ENCODE measurements at places on chromosomes 16 and 17.
A peak's percentile ranks its signal among the peaks of the same experiment; 100 is the strongest.

GRCh38 chr16:54493061-54493460, 206.5 kb upstream of the IRX3 start:
- ATAC-seq = no peak
- H3K27ac ChIP-seq = no peak overlapping the region
- no peak overlapping the region for H3K4me3 ChIP-seq
- H3K4me1 ChIP-seq = no peaks in the 10 kb centered on the region

DNA sequence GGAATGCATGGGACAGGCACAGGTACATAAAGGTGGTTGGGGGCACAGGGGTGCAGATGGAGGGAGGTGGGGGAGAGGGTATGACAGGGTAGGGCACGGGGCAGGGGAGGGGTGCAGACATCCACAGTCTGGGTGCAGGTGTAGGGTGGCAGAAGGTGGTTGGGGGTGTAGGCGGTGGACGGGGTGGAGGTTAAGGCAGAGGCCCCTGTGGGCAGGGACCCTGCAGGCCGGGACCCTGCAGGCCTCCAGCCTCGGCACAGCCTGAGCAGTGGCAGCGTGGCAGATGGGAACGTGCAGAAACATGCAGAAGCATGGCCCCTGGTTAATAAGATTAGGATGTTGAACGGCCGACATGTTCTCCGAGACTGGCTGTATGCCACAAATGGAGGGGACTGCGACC, 115.2 kb downstream of the RBFOX3 start:
- no peak for ATAC-seq
- no peak overlapping the region for H3K27ac ChIP-seq
- no peak overlapping the region for H3K4me3 ChIP-seq
- no peaks in the 10 kb centered on the region for H3K36me3 ChIP-seq

GRCh38 chr16:72098936-72099335, 5.3 kb downstream of the DHX38 start:
- peaks cover 22% of the 10 kb centered on the region for H3K4me1 ChIP-seq
- H3K27me3 ChIP-seq = no peaks in the 10 kb centered on the region
- ATAC-seq = no peak
- H3K27ac ChIP-seq = no peak overlapping the region
- no peak overlapping the region for H3K4me3 ChIP-seq
- H3K36me3 ChIP-seq = peaks cover 81% of the 10 kb centered on the region

DNA sequence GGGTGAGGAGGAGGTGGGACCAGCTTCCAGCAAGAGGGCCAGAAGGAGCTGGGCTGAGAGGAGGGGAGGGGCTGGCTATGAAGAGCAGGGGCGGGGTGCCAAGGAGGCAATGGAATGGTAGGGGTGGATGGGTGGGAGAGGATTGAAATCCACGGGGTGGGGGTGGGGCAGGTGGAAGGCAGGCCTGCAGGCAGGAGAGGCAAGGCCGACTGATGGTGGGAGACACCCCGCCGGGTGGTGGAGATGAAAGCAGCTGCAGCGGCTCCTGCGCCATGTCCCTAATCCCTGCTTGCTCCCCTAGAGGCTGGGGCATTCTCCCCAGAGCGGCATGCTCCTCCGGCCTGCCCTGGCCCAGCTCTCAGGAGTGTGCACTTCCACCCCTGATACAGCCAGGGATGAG, 27.8 kb upstream of the TAC4 start:
- no peaks in the 10 kb centered on the region for H3K4me1 ChIP-seq
- H3K36me3 ChIP-seq = no peaks in the 10 kb centered on the region
- peaks cover 55% of the 10 kb centered on the region for H3K27me3 ChIP-seq
- no peak for ATAC-seq

DNA sequence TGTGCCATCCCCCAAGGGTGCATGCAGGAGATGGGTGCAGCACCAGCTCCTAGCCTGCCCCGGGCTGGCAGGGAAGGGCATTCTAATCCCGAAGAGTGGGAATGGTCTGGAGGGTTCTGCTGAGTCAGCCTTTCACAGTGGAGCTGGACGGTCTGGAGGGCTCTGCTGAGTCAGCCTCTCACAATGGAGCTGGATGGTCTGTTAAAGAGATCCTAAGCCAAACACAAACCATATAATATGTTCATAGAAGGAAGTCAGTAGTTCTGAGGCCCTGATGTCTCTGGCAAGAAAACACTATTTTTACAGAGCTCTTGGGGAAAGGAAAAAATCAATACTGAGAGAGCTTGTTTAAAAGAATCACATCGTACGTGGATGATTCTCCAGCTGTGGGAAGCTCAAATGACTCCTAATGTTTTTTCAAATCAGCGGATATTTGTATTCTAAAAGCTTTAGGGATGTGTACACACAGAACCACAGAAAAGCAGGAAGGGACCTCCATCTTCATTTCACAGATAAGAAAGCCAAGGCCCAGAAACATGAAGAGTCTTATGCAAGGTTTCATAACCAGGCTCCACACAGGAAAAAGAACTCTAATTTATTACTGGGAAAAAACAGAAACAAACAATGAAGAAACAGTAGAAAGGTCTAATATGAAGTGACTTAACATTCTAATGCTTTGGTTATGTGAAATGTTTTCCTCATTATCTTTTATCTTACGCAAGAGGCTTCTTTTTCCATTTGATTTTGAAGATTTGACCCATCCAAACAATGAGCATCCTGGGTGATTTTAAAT, 176.3 kb downstream of the VPS53 start:
- H3K27me3 ChIP-seq = no peaks in the 10 kb centered on the region
- no peaks in the 10 kb centered on the region for H3K4me1 ChIP-seq
- no peak overlapping the region for H3K4me3 ChIP-seq
- ATAC-seq = no peak

DNA sequence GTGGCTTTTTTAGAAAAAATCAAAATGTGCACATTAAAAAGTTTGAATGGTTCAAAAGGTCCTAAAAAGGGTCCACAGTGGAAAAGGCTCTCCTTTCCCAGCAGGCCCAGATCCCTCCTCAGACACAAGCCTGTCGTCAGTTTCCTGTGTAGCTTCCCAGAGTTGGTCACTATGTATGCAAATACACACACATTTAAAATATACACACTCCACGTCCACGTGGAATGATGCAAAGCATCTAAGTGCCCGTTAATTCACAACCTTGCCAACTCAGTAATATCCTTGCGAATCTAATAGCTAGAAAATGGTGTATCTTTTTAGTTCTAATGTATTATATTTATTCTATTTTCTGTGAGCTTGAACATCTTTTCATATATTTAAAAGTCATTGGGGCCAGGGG, 17.7 kb downstream of the NLRC5 start:
- H3K4me3 ChIP-seq = no peak overlapping the region
- H3K27ac ChIP-seq = no peak overlapping the region
- no peaks in the 10 kb centered on the region for H3K36me3 ChIP-seq
- no peak for ATAC-seq

- H3K27me3 ChIP-seq = peaks cover 39% of the 10 kb centered on the region
- no peak overlapping the region for H3K27ac ChIP-seq
- no peaks in the 10 kb centered on the region for H3K36me3 ChIP-seq
These were observed 165.3 kb downstream of the SDK2 start for GRCh38 chr17:73478768-73479424.

GRCh38 chr16:53991754-53992378, 287.9 kb downstream of the FTO start:
- no peak overlapping the region for H3K27ac ChIP-seq
- no peak for ATAC-seq
- no peaks in the 10 kb centered on the region for H3K27me3 ChIP-seq
- no peaks in the 10 kb centered on the region for H3K36me3 ChIP-seq
- no peaks in the 10 kb centered on the region for H3K4me1 ChIP-seq

- H3K4me3 ChIP-seq = no peak overlapping the region
- ATAC-seq = no peak
- no peaks in the 10 kb centered on the region for H3K27me3 ChIP-seq
- H3K4me1 ChIP-seq = no peaks in the 10 kb centered on the region
These were observed 538.2 kb upstream of the CDH5 start for GRCh38 chr16:65828296-65828695.

DNA sequence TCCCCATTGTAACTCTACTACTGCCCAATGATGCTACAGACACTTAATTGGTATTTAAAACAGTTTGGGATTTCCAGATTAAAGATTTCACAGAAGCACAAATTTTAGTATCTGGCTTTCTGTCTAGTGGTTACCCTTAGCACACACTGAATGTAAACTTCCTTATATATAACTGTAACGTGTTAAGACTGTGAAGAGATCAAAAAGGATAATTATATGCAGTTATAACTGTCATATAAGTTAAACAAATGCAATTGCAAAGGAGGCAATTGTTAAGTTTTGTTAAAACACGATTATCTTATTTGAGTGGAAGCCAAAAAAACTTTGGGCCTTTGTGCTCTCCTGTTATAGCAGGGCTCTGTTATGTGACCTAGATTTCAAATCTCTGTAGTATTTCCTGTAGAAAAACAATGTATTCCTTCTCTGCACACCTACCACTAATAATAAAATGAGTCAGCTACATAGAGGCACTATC, 147.9 kb downstream of the STXBP4 start:
- H3K4me3 ChIP-seq = no peak overlapping the region
- H3K4me1 ChIP-seq = peaks cover 11% of the 10 kb centered on the region
- no peak overlapping the region for H3K27ac ChIP-seq
- H3K27me3 ChIP-seq = no peaks in the 10 kb centered on the region
- no peaks in the 10 kb centered on the region for H3K36me3 ChIP-seq

GRCh38 chr16:81597079-81597658, 152.6 kb downstream of the CMIP start:
- H3K36me3 ChIP-seq = no peaks in the 10 kb centered on the region
- ATAC-seq = no peak
- no peak overlapping the region for H3K27ac ChIP-seq
- H3K27me3 ChIP-seq = no peaks in the 10 kb centered on the region
- peaks cover 9% of the 10 kb centered on the region for H3K4me1 ChIP-seq
- H3K4me3 ChIP-seq = no peak overlapping the region

DNA sequence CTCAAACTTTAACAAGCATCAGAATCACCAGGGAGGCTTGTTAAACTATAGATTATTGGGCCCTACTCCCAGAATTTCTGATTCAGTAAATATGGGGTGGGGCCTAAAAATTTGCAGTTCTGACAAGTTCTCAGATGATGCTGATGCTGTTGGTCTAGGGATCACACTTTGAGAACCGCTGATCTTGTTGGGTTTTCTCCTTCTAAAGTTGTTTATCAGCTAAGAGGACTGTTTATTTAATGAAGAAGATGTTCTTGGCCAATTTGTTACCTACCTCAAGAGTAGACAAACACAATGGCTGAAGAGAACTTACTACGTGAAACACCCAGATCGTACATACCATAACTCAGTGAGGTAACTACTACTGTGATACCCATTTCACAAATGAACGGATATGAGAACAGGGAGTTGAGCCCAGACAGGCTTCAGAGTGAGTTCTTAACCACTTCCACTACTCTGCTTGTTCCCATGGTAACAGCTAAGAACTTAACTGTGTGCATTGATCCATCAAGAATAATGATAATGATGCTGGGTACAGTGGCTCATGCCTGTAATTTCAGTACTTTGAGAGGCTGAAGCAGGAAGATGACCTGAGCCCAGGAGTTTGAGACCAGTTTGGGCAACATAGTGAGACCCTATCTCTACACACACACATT, 85.3 kb upstream of the NSRP1 start:
- no peaks in the 10 kb centered on the region for H3K36me3 ChIP-seq
- ATAC-seq = no peak
- no peak overlapping the region for H3K27ac ChIP-seq

GRCh38 chr16:72202014-72202413, 30.1 kb upstream of the PMFBP1 start:
- H3K4me3 ChIP-seq = no peak overlapping the region
- H3K4me1 ChIP-seq = peaks cover 17% of the 10 kb centered on the region
- H3K27ac ChIP-seq = no peak overlapping the region
- H3K36me3 ChIP-seq = no peaks in the 10 kb centered on the region

DNA sequence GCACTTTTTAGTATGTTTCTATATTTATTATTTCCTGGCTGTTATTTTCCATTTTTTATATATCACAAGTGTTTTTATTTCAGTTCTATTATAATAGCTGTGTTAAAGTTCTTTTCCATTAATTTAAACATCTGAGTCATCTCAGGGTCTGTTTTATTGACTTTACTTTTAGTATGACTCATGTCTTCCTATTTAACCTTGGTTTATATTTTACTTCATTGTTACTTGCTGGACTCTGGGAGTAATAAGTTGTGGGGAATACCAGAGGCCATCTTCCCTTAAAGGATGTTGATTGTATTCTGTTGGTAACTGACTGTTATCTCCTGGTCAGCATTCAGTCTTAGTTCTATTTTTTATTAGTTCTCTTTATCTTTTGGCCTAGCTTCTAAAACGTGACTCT, 1508.2 kb downstream of the CDH11 start:
- no peaks in the 10 kb centered on the region for H3K27me3 ChIP-seq
- no peak for ATAC-seq
- H3K4me3 ChIP-seq = no peak overlapping the region
- H3K4me1 ChIP-seq = no peaks in the 10 kb centered on the region

DNA sequence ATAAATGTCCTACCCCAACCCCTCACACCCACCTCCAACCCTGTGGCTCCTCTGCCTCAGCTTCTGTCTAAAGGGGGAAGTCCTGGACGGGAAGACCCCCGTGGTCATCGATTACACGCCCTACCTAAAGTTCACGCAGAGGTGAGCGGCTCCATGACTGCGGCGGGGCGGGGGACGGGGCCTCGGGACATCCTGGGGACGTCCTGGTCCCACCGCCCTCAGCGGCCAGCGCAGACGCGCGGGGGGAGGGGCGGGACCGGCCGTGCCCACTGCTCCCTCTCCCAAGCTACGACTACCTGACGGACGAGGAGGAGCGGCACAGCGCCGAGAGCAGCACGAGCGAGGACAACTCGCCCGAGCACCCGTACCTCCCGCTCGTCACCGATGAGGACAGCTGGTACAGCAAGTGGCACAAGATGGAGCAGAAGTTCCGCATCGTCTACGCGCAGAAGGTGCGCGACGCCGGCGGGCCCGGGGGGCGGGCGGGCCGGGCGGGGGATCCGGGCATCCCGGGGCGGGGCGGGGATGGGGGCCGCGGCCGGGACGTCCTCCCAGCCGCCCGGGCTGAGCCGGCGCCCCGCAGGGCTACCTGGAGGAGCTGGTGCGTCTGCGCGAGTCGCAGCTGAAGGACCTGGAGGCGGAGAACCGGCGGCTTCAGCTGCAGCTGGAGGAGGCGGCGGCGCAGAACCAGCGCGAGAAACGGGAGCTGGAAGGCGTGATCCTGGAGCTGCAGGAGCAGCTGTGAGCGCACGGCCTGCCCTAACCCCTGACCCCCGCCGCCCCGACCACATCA, 6.7 kb downstream of the RUNDC3A start:
- H3K36me3 ChIP-seq = no peaks in the 10 kb centered on the region
- peak overlapping the region; percentile 38 for H3K4me3 ChIP-seq
- peaks cover 10% of the 10 kb centered on the region for H3K4me1 ChIP-seq

DNA sequence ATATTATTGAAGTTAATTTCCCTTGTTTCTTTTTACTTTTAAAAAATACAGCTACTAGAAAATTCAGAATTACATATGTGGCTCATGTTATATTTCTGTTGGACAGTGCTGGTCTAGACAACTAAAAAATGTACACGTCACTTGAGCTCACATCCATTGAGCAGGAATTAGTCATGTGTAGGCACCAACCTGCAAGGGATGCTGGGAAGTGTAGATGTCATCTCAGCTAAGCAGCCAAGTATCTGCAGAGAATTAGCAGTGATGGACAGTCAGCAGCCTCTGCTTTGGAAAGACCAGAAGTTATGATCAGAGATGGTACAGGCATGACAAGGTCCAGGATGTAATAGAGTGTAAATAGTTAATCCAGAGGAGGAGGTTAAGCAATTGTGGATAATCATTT, 87.1 kb upstream of the HS3ST2 start:
- H3K36me3 ChIP-seq = no peaks in the 10 kb centered on the region
- no peak for ATAC-seq
- no peak overlapping the region for H3K4me3 ChIP-seq
- peaks cover 19% of the 10 kb centered on the region for H3K4me1 ChIP-seq
- peaks cover 6% of the 10 kb centered on the region for H3K27me3 ChIP-seq
- H3K27ac ChIP-seq = no peak overlapping the region

GRCh38 chr17:56824503-56824902, 9.2 kb downstream of the C17orf67 start:
- no peak for ATAC-seq
- H3K4me3 ChIP-seq = no peak overlapping the region
- no peaks in the 10 kb centered on the region for H3K27me3 ChIP-seq
- H3K27ac ChIP-seq = no peak overlapping the region
- H3K36me3 ChIP-seq = no peaks in the 10 kb centered on the region
- H3K4me1 ChIP-seq = no peaks in the 10 kb centered on the region
